ENCODE measurements at places on chromosomes 11 and 22. TPM values are rescaled to one million over a fixed set of nuclear protein-coding genes. Genes with fewer than 3 reads are reported as not detected.

The XKR3 gene
- total RNA-seq, result not detected

The PRG3 gene
- not detected for total RNA-seq

The NAT10 gene
- total RNA-seq, result 22.7 TPM

The THOC5 gene
- total RNA-seq, result 31.8 TPM

Measured in cardiac atrium fibroblast (primary cell).